Activated CD4-positive, alpha-beta memory T cell treated with anti-CD3 and anti-CD28 coated beads for 36 hours (primary cell): ENCODE measurements at places on chromosomes 3 and 15. TPM values are rescaled to one million over a fixed set of nuclear protein-coding genes. Genes with fewer than 3 reads are reported as not detected.

The GATM gene
- 0.62 TPM for total RNA-seq

The RBPMS2 gene
- 0.12 TPM for total RNA-seq

The FSTL1 gene
- total RNA-seq: 0.12 TPM

The IQCF5 gene
- total RNA-seq: not detected

The KLHL40 gene
- not detected for total RNA-seq

The SEMA6D gene
- total RNA-seq: not detected

GRCh38 chr3:139292711-139293664 is 50.8 kb upstream of the MRPS22 start:
- H3K27ac ChIP-seq: no peak overlapping the region
- no peaks in the 10 kb centered on the region for H3K36me3 ChIP-seq
- peaks cover 4% of the 10 kb centered on the region for H3K27me3 ChIP-seq
- H3K4me3 ChIP-seq: no peak overlapping the region

DNA sequence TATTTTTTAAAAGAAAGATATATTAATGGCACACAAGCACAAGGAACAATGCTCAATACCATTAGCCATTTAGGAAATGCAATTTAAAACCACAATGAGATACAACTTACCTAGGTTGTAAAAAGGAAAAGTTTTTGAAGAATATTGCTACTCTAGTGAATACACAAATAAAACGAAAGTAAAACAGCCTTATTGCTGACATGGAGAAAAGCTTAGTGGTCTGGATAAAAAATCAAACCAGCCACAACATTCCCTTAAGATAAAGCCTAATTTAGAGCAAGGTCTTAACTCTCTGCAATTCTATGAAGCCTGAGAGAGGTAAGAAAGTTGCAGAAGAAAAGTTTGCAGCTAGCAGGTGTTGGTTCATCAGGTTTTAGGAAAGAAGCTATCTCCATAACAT is 892.7 kb upstream of the ALCAM start:
- no peaks in the 10 kb centered on the region for H3K27me3 ChIP-seq
- no peaks in the 10 kb centered on the region for H3K36me3 ChIP-seq
- no peak overlapping the region for H3K4me3 ChIP-seq
- no peak overlapping the region for H3K27ac ChIP-seq

GRCh38 chr3:46695177-46695961 is 1.9 kb upstream of the ALS2CL start:
- peak overlapping the region; percentile 80 for H3K27ac ChIP-seq
- no peaks in the 10 kb centered on the region for H3K36me3 ChIP-seq
- H3K4me1 ChIP-seq: peaks cover 49% of the 10 kb centered on the region

DNA sequence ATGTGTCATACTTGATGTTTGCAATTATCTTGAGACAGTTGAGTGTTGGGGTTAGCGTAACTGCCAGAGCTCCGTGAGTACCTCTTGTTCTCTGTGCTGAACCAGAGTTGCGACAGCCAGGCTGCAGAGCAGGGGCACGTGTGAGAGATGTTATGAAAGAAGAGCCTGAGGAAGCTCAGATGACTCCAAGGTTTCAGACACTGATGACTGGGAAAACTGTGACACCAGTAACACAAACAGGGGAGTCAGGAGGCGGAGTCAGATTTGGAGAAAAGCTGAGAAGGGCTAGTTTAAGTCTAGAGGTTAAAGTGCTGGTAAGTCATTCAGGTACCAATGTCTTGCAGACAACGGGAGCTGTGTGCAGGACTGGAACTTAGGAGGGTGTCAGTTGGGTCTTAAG is 45.0 kb downstream of the BLM start:
- H3K27ac ChIP-seq: no peak overlapping the region
- H3K36me3 ChIP-seq: peaks cover 42% of the 10 kb centered on the region
- no peak for DNase-seq
- no peak overlapping the region for H3K4me3 ChIP-seq
- H3K27me3 ChIP-seq: no peaks in the 10 kb centered on the region

DNA sequence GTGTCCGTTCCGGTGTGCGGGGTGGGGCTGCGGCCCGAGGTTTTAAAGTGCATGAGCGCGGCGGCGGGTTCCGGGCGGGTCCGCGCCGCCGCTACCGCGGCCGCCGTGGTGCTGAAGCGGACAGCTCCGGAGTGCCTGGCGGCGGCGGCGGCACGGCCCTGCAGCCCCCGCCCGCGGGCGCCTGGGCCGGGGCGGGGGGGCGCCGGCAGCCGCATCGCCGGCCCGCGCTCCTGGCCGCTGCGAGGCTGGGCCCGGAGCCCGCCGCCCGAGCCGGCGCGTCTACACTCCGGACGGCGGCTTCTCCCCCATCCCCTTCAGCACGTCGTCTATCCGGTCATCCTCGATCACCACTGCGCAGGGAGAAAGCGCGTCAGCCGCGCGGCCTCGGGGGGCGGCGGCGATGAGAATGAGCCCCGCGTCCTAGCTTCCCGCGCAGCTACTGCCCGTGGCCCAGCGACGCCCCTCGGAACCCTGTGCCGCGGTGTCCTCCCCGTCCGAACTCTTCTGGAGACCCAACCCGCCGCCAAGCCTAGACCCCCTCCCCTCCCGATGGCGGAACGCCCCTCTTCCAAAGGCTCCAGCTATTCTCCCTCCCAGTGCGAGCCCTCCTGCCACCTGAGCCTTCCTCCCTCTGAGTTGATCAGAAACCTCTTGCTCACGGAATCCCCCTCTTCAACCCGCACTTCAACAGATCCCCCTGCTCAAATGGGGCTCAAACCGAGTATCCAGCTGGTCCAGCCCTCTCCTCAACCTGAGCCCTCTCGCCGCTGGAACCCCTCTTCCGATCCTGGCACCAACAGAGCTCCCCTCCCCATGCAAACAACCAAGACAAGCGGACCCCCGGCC is 1.3 kb downstream of the CAMK2N2 start:
- H3K4me1 ChIP-seq: peaks cover 25% of the 10 kb centered on the region
- peaks cover 2% of the 10 kb centered on the region for H3K36me3 ChIP-seq
- H3K27me3 ChIP-seq: peaks cover 20% of the 10 kb centered on the region
- peak; percentile 46 for DNase-seq
- H3K4me3 ChIP-seq: peak overlapping the region; percentile 62

- DNase-seq: no peak
- H3K4me1 ChIP-seq: no peaks in the 10 kb centered on the region
- no peak overlapping the region for H3K27ac ChIP-seq
- H3K27me3 ChIP-seq: no peaks in the 10 kb centered on the region
- H3K36me3 ChIP-seq: no peaks in the 10 kb centered on the region
These were observed 1.4 kb upstream of the CIDEC start for GRCh38 chr3:9881441-9881840.

- H3K27ac ChIP-seq: no peak overlapping the region
- no peak overlapping the region for H3K4me3 ChIP-seq
- H3K36me3 ChIP-seq: no peaks in the 10 kb centered on the region
- DNase-seq: no peak
- peaks cover 17% of the 10 kb centered on the region for H3K27me3 ChIP-seq
- peaks cover 11% of the 10 kb centered on the region for H3K4me1 ChIP-seq
These were observed 91.2 kb downstream of the AQP9 start for GRCh38 chr15:58229297-58229768.

DNA sequence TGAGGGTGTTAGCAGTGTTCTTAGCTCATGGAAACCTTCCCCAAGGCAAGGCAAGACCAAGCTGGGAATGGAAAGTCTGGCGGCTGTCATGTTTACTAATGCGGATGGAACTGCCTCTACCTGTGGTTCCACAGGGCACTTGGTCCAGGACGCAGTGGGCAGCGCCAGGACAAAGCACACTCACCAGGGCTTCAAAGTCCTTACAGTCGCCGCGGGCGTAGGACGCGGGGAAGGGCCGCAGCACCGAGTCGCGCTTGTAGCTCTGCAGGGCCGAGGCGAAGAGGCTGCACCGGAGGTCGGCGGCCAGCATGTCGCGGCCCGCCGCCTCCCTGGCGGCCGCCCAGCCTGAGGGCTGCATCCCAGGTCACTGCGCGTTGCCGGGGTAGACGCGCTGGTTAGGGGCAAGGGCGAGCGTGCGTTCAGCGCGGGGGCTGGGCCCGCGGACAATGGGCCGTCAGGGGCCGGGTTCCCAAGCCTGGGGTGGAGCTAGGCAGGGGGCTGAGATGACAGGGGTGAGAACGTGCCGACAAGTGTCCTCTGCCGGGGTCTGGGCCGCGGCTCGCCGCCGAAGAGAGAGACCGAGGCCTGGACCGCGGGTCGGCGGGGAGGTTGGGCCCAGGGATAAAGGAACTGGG is 497 bp downstream of the PARP16 start:
- peak overlapping the region; percentile 83 for H3K4me3 ChIP-seq
- H3K4me1 ChIP-seq: peaks cover 35% of the 10 kb centered on the region
- peak overlapping the region; percentile 77 for H3K27ac ChIP-seq
- no peaks in the 10 kb centered on the region for H3K27me3 ChIP-seq

DNA sequence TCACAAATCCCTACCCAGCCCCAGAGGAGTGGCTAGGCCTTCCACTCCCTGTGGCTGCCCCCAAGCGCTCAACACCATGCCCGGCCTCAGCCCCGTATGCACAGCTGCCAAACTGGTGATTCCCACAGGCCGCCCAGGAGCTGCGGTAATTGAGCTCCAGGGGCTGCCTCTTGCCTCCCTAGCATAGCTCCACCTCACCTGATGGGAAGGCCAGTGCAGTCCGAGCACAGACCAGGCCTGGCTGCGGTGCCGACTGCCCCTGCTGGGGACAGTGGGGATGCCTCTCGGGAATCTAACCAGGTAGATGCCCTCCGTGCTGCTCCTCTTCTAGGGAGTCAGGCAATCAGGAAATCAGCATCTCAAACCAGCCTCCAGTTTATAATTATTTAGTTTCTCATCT is 25.9 kb downstream of the SCN5A start:
- H3K4me3 ChIP-seq: no peak overlapping the region
- H3K27ac ChIP-seq: no peak overlapping the region
- DNase-seq: no peak

DNA sequence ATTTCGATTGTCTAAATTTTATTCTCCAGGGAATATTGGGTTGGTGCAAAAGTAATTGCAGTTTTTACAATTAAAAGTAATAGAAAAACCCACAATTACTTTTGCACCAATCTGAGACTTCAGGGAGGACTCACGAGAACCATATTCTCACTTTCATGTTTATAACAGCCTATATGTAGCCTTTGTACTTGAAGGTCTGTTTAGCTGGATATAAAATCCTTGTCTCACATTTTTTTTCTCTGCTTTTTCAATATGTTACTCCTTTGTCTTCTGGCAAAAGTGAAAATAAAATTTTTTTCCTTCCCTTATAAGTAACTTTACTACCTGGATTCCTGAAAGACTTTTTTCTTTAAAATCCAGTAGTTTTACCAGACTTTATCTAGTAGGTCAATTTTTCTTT is 9.2 kb downstream of the SIDT1 start:
- DNase-seq: no peak
- H3K4me3 ChIP-seq: no peak overlapping the region
- H3K36me3 ChIP-seq: peaks cover 12% of the 10 kb centered on the region
- no peaks in the 10 kb centered on the region for H3K27me3 ChIP-seq

DNA sequence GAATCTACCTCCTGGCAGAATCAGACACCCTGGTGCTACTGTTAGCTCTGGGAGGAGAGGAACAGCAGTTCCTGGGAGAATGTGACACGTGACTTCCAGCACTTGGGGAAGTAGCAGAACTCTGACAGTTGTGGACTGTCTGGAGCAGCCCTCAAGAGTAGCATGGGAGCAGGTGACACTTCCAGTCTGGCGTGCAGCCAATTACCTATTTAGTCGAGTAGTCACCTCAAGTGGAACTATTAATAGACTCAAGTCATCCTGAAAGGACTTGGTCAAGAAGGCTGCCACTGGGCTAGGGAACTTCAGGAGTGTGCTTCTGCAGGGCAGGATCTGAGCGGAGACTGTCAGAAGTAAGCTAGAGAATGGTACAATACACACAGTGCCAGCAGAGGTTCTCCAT is 62.3 kb downstream of the MTHFS start:
- no peak overlapping the region for H3K27ac ChIP-seq
- H3K27me3 ChIP-seq: no peaks in the 10 kb centered on the region
- H3K4me3 ChIP-seq: no peak overlapping the region

- H3K36me3 ChIP-seq: peaks cover 2% of the 10 kb centered on the region
- peaks cover 59% of the 10 kb centered on the region for H3K4me1 ChIP-seq
- DNase-seq: no peak
- H3K27me3 ChIP-seq: no peaks in the 10 kb centered on the region
- H3K4me3 ChIP-seq: peak overlapping the region; percentile 84
- peak overlapping the region; percentile 89 for H3K27ac ChIP-seq
These were observed 11.1 kb downstream of the TNK2 start for GRCh38 chr3:195897081-195897852.

GRCh38 chr15:83248151-83249029 is 36.1 kb downstream of the BNC1 start:
- no peaks in the 10 kb centered on the region for H3K4me1 ChIP-seq
- no peaks in the 10 kb centered on the region for H3K36me3 ChIP-seq
- DNase-seq: no peak
- H3K27me3 ChIP-seq: peaks cover 17% of the 10 kb centered on the region

DNA sequence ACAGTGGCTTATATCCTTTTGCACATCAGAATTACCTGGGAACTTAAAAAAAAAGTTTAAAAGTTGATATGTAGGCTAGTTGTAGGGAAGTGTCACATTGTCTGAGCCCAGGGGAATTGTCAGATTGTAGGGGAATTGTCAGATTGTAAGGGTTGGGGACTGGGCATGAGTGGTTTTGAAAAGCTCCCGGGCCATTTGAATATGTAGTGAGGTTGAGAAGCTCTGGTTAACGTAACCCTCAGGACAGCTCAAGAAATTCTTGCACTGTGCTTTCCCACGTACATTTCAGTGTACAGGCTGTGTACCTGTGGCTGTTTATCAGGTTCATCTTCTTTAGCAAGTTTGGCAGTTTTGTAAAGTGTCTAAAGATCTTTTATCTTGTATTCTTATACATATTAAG is 107.0 kb downstream of the FNDC3B start:
- DNase-seq: no peak
- no peak overlapping the region for H3K27ac ChIP-seq
- H3K36me3 ChIP-seq: no peaks in the 10 kb centered on the region
- H3K4me3 ChIP-seq: no peak overlapping the region
- peaks cover 25% of the 10 kb centered on the region for H3K4me1 ChIP-seq

- no peak overlapping the region for H3K27ac ChIP-seq
- peaks cover 7% of the 10 kb centered on the region for H3K27me3 ChIP-seq
- H3K36me3 ChIP-seq: no peaks in the 10 kb centered on the region
- H3K4me3 ChIP-seq: no peak overlapping the region
These were observed 107.1 kb downstream of the SRGAP3 start for GRCh38 chr3:9142362-9142761.
